Renal pelvis (tissue), 12 donors: ENCODE measurements at places on chromosomes 7 and 10.
A peak's percentile ranks its signal among the peaks of the same experiment; 100 is the strongest.

DNA sequence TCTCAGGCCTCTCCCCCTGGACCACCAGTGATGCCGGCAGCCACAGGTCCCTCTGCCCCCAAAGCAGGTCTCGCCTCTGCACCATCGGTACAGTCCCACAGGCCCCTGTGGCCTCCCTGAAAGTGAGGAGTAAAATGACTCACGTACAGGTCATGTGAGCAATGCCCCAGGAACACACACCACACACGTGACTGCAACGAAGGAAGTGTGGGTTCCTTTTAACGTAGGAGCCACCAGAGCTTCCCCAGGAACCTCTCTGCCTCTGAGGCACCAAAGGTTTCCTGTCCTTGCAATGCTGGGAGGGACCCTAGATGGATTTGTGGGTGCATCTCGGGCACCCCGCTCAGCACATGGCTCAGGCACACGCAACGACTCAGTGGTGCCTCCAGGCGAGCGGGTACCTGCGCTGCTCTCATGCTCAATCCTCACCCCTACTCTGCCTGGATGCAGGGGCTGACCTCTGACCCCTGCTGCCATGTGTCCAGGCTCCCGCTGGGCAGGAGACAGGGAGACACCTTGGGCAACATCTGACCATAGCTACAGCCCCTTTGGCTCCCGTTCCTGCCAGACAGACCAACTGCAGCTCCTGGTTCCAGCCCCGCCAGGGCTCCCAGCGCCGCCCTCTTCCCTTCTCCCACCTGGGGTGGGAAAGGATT is 120.7 kb downstream of the PRKAG2 start:
- no peak for DNase-seq

- DNase-seq = no peak
Observed at GRCh38 chr7:35968140-35968940, 167.5 kb downstream of the SEPTIN7 start.

GRCh38 chr10:101487399-101487798 is 100.7 kb downstream of the POLL start:
- DNase-seq = no peak

GRCh38 chr7:106285855-106286492 is 1.2 kb upstream of the NAMPT start:
- peak; percentile 21 for DNase-seq

DNA sequence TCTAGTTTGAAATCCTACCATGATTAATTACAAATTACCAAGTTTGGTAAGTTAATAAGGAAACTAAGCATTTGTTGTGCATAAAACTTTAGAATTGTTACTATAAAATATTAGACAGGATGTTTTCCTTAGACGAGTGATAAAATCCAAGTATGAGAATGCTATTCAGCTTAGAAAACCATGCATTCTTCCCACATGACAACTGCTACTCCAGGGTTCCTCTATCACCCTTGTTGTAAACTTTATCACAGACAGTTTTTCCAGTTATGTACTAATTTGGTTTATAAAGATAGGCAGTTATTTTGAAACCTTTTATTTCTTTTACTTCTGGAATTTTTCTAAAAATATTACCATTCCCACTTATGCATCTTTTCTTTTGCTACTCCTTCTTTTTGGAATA is 52.0 kb downstream of the SIRT1 start:
- no peak for DNase-seq

GRCh38 chr10:100661520-100661919 is 83.9 kb upstream of the PAX2 start:
- no peak for DNase-seq

DNA sequence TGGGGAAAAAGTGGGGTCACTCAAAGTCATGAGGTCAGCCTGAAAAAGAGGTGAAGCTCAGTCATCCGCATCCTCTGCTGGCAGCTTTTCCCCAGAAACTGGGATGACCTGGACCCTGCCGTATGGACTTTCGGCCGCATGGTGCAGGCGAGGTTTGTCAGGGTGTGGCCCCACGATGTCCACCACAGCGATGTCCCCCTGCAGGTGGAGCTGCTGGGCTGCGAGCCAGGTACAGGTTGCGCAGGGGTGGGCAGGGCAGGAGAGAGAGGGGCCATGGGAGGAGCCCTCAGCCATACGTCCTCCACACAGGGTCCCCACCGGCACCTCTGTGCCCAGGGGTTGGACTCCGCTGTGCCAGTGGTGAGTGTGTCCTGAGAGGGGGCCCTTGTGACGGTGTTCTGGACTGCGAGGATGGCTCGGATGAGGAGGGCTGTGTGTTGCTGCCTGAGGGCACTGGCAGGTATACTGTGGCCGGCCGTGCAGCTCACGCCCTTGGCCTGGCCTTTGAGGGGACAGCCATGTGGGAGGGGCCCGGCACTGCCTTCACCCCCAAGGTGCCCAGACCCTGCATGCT is 23.0 kb upstream of the ZNF467 start:
- DNase-seq = no peak

DNA sequence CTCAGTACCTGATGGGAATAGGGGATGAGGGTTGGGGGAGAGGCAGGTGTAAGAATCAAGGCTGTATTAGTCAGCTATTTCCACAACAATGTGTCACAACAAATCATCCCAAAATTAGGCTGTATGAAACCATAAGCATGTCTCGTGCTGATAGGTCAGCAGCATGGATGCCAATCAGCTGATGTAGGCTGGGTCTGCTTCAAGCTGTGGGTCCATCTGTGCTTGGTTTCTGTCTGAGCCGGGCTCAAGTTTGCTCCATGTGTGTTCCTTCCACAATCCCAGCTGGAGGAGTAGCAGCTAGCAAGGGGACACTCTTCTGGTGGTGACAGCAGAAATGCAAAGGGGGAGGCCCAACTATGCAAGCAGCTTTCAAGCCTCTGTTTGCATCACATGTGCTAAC is 97.9 kb upstream of the ZNF746 start:
- DNase-seq = no peak

- DNase-seq = no peak
Observed at GRCh38 chr7:1707756-1708595, 37.9 kb downstream of the ELFN1 start.

GRCh38 chr10:77205135-77205534 is 432.5 kb downstream of the KCNMA1 start:
- no peak for DNase-seq

GRCh38 chr10:31645786-31646185 is 282.8 kb downstream of the ARHGAP12 start:
- no peak for DNase-seq

DNA sequence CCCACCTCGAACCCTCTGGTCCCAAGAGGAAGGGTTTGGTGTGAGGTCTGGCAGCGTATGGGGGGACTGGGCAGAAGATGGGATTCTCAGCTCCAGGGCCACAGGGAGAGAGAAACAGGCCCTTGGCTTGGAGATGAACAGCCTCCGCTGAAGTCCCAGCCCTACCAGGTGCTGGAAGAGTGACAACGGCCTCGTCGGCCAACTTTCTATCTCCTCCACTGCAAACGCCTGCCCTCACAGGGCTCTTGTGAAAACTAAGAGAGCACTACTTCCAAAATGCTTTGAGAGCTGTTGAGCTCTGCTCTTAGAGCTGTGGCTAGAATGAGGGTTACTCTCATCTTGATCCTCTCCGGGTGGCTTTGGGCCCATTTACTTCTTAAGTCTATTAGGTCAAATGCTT is 63.5 kb downstream of the AFAP1L2 start:
- no peak for DNase-seq

- DNase-seq = peak; percentile 76
Observed at GRCh38 chr7:64876792-64877713, 26.0 kb upstream of the ZNF273 start.

DNA sequence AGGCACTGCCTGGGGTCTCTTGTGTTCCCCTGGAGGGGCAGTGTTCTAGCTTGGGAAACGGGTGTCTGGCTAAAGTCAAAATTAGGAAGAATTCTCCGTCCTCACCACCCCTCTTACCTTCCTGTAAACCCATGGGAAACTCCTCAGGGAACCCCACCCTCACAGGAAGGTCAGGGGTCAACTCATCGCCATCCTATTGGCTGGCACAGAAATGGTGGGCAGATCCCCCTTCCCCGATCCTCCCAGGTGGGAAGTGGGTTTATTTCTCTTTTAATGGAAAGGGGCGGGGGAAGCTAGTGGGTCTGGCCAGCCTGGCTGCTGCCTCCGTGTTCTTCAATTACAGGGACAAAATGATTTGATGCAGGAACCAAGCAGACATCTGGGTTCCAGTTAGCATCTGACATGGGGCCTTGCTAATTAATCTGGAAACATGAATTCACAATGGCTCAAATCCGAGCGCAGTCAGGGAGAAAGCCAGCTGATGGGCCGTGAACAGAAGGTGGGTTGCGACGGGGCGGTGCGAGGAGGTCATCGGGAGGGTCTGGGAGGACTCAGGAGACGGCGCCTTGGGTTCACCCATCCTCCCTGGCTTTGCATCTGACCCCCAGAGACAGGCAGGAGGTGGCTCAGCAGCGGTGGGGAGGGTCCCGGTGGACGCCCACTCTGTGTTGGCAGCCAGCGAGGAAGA is 66.6 kb downstream of the SLIT1 start:
- peak; percentile 39 for DNase-seq

GRCh38 chr10:1206101-1206500 is 149.9 kb downstream of the WDR37 start:
- DNase-seq = no peak

DNA sequence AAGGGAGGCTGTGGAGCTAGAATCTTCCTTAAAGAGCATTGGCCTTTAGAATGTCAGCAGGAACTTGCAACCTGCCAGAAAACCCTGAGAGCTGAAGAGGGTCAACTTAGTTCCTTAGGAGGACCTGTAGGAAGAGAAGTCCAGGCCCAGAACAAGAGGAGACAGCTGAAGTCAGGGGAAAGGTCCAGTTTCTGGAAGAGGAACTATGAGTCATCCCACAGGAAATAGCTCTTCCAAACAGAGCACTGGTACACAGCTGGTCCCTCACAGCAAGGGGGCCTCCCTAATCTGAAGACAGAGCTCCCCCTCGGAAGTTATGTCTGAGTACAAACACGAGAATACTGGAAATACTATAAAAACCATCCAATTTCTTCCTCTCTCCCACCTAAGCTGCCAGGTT is 98.9 kb downstream of the HERPUD2 start:
- no peak for DNase-seq

GRCh38 chr7:50450590-50451032 is 461 bp upstream of the FIGNL1 start:
- no peak for DNase-seq
